ENCODE measurements at places on chromosomes 7 and 10. TPM values are rescaled to one million over a fixed set of nuclear protein-coding genes. Genes with fewer than 3 reads are reported as not detected.

The PON1 gene
- 0.65 TPM for total RNA-seq

The LRRD1 gene
- total RNA-seq = not detected

The PNLIPRP1 gene
- total RNA-seq = not detected

The ANK3 gene
- 51.4 TPM for total RNA-seq

The KCNIP2 gene
- 2.2 TPM for total RNA-seq

The POLR1F gene
- total RNA-seq = 15.6 TPM

The PLEKHS1 gene
- not detected for total RNA-seq

The SNX10 gene
- 41.8 TPM for total RNA-seq

The MRPS17 gene
- total RNA-seq = 15.3 TPM

The CCDC3 gene
- 1.5 TPM for total RNA-seq

The BAIAP2L1 gene
- 9.6 TPM for total RNA-seq

The FOXP2 gene
- total RNA-seq = not detected

The TEX36 gene
- not detected for total RNA-seq

The PIK3CG gene
- 18.7 TPM for total RNA-seq

The SFMBT2 gene
- 28.2 TPM for total RNA-seq

The ADRA2A gene
- total RNA-seq = not detected

The CCL24 gene
- not detected for total RNA-seq

The HTR5A gene
- total RNA-seq = not detected

The SEMA3C gene
- total RNA-seq = not detected
